ENCODE measurements at places on chromosomes 5 and 9.

- no peak for DNase-seq
Measured at GRCh38 chr9:13110766-13111417, 168.6 kb downstream of the MPDZ start.

GRCh38 chr5:134083517-134083916 lies 31.0 kb upstream of the TCF7 start:
- no peak for DNase-seq

DNA sequence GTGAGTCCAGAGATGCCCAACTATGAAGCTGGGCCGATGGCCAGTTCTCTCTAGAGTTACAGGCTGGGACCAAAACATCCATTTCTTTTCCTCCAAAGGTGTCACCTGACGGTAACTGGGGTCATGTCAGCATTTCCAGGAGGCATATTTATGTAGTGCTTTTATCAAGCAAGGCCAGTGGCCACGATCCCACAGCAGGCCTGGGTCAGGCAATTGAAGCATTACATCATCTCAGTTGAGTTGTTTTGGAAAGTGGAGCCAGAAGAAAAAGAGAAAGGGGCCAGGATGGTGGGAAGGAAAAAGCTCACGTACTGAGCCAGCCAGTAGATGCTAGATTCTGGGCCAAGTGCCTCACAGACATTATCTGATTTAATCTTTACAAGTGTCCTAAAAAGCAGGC lies 73.9 kb upstream of the BRINP1 start:
- DNase-seq, result no peak

- no peak for DNase-seq
Measured at GRCh38 chr5:168086104-168086610, 205.3 kb upstream of the WWC1 start.

DNA sequence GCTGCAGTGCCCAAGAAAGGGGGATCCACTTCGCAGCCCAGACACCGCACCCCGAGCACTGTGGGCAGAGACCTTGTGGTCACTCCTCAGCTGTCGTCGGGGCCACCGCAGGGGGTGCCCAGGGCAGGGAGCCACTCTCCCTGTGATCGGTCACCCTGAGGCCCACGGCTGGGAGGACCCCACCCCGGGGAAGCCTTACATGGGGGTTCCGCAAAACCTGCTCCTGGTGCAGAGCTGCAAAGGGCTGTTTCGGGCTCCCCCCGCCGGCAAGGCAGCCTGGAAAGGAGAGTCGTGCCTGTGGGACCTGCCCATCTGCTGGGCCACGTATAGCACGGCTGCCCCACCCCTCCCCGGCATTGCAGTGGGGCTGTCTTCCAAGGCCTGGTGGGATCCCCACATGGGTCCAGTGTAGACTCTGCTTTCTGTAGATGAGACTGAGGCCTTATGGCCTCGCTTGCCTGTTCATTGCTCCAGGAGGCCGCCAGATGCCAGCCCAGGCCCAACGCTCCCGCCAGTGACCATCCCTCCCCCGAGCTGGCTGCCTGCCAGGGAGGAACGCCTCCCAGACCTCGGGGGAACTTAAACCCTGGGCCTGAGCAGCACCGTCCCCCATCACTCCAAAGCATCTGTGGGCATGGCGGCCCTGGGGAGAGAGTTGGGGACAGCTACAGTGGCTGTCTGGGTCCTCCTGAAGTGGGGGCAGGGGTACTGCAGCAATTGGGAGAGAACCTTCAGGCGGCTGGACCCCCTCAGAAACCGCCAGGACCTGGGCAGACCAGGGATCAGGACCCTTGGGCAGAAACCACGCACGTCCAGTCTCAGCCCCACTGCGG lies 1.6 kb upstream of the DNLZ start:
- no peak for DNase-seq
